ENCODE measurements at places on chromosomes 2 and 18. TPM values are rescaled to one million over a fixed set of nuclear protein-coding genes. Genes with fewer than 3 reads are reported as not detected.

GRCh38 chr18:66993492-66993891, 389.6 kb upstream of the CDH19 start:
- no peak for ATAC-seq

DNA sequence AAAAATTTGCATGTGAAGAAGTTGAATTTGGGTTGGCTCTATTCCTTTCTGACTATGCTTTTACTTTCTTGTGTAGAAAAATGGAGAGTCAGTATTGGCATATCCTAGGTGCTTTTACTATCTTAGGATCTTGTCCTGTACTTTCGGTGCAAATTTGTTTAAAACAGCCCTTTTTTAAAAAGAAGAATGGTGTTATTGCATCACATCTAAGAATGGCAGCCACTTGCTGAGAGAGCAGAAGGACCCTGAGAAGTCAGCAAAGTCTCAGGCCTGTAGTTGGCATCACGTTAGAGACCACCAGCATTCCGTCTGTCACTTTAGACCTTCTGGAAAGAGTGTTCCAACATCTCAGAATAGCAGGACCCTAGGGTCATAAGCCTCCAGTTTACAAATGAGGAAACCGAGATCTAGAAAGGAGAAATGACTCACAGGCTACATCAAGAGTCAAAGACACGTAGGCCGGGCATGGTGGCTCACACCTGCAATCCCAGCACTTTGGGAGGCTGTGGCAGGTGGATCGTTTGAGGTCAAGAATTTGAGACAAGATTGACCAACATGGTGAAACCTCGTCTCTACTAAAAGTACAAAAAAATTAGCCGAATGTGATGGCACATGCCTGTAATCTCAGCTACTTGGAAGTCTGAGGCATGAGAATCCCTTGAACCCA, 42.5 kb downstream of the SPATS2L start:
- no peak for ATAC-seq

- ATAC-seq = no peak
Measured at GRCh38 chr18:8801263-8801901, 96.0 kb downstream of the MTCL1 start.

GRCh38 chr2:2942906-2943305, 434.7 kb downstream of the EIPR1 start:
- no peak for ATAC-seq

GRCh38 chr2:128196026-128196425, 105.0 kb downstream of the UGGT1 start:
- ATAC-seq = no peak

DNA sequence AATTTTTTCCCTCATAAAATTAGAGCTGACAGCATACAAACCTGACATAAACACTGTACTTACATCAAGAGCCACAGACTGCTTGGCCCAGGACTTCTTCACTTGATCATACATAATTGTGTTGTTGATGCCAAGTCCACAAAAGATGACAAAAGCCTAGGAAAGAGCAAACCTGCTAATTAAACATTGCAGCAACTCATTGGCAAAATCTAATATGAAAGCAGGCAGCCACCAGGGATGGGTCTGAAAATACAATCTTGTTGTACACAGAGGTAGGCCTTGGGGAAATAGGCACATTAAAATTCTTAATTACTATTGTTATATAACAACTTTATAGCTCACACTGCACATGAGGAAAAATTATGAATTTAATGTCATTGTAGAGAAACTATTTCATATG, 255.8 kb downstream of the PDE11A start:
- no peak for ATAC-seq

- ATAC-seq = no peak
Measured at GRCh38 chr2:89763254-89763580, 1071.7 kb downstream of the RPIA start.

- no peak for ATAC-seq
Measured at GRCh38 chr2:172865422-172865821, 129.8 kb downstream of the RAPGEF4 start.

DNA sequence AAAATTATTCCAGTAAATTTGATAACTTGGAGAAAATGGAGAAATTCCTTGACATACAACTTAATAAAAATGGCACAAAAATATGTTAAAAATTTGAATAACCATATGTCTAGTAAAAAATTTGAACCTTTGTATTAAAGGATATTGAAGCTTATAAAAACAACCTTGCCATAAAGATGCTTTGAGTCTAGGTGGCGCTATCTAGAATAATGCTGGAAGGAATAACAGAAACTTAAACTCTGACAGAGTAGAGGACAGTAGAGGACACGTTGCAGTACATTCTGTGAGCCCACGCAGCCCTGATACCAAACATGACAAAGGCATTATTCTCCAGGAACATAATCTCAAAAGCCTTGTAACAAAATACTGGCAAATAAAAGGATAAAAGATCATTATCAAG, 44.7 kb upstream of the ALKAL2 start:
- no peak for ATAC-seq

- ATAC-seq = no peak
Measured at GRCh38 chr2:182907081-182907830, 40.8 kb upstream of the FRZB start.

Gene RAD51AP2
- total RNA-seq = not detected

Gene FHL2
- total RNA-seq = 3.9 TPM

Gene IL1F10
- total RNA-seq = not detected

Gene LYPD6
- total RNA-seq = 0.41 TPM

Gene NAPG
- total RNA-seq = 67.4 TPM

Gene OR6B2
- total RNA-seq = not detected
